Epithelial cell of alveolus of lung (primary cell): ENCODE measurements at places on chromosomes 5 and 9. TPM values are rescaled to one million over a fixed set of nuclear protein-coding genes. Genes with fewer than 3 reads are reported as not detected.

SLC6A7 gene
- under 0.01 TPM in 1 of 2 replicates, not detected in the other for total RNA-seq

PLAC8L1 gene
- total RNA-seq = not detected in 2 replicates

CCNJL gene
- total RNA-seq = 3.9 and 4.4 TPM in 2 replicates

AQP7 gene
- total RNA-seq = not detected in 2 replicates
